ENCODE measurements at places on chromosomes 7 and 10. TPM values are rescaled to one million over a fixed set of nuclear protein-coding genes. Genes with fewer than 3 reads are reported as not detected.

DNA sequence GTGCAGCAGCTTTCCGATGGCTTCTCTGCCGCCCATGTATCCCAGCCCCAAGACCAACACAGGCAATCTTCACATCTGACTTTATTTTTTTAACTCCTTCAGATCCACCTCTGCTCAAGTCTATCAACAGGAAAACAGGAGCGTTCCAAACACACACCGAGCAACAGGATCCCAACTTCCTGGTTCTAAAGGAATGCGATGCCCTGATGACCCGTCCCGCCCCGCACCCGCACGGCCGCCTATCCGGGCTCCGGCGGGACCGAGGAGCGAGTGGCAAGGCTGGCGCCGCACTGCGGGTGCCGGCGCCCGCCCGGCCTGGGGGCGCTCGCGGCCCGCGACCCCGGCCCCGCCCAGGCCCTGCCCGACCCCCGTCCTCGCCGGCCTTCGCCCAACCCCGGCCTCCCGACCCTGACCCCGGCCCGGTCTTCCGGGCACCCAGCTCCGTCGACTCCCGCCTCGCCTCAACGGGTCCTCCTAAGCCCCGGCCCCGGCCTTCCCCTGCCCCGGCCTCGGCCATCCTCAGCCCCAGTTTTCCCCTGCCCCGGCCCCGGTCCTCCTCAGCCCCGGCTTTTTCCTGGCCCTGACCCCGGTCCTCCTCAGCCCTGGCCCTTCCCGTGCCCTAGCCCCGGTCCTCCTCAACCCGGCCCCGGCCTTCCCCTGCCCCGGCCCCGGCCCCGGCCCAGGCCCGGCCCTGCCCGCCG, 730 bp downstream of the LARP4B start:
- peak; percentile 67 for DNase-seq

ITPRID1 gene
- not detected for total RNA-seq

ABCB1 gene
- total RNA-seq = 2.4 TPM

DNA sequence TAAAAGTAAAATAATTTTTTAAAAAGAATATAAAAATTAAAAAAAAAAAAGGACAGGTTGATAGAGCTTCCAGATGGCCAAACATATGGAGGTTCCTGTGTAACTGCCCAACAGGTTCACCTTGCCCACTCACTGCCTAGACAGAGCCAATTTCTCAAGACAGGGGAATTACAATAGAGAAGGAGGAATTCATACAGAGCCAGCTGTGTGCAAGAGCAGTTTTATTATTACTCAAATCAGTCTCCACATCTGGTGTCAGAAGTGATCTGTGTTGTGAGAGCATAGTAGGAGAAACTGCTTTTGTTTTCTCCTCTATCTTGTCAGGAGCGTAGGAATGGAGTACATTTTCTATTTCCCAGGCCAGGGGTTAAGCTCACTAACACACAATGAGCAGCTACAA, 31.0 kb downstream of the C7orf33 start:
- no peak for DNase-seq

- DNase-seq = no peak
Measured at GRCh38 chr10:18500576-18500975, 150.8 kb downstream of the NSUN6 start.

OGDHL gene
- not detected for total RNA-seq

DNA sequence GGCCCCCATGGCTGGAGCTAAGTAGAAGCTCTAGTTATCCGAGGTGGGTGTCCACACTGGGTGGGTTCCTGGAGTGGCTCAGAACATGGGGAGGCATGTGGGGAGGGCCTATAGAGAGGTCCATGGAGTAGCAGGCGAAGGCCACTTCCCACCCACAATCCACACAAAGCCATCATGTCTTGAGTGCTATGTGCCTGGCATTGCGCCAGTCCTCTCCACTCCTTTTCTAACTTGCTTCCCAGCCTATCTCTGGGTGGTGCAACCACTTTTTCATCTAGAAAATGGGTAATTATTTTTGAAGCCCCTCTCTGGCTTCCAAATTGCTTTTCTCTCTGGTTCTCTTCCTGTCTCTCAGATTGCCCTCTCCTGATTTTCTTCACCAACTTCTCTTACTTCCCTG, 263.6 kb downstream of the PHTF2 start:
- no peak for DNase-seq

GRCh38 chr10:127576051-127576450, 26.9 kb downstream of the NPS start:
- no peak for DNase-seq

DNA sequence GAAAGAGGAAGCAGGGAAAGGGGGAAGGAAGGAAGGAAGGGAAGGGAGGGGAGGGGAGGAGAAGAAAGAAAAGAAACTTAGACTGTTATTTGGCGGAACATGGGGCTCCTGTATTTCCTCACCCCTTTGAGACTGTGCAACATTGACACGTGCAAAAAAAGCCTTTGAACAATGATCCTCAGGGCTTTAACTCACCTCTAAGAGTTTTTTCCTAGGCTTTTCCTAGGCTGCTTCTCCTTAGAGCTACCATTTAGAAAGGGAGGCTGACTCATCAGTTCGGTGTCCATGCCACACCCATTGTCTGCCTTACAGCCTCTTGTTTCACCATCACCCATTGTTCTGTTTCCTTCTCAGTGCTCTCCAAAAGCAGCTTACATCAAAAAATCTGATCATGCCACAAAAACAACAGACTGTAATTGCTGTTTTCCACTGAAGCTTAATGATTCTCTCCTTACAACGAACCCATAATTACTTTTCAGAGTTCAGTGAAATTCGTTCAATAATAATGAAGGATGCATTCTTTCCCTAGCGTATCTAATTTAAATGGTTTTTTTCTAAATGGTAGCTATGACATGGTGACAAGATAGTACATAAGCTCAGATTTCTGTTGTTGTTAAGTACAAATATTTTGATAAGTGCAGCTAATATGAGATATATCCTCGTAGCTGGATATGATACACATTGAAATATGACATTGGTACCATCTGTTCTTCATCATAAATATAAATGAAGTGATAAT, 90.8 kb downstream of the PRLHR start:
- DNase-seq = no peak

GRCh38 chr7:815284-816216, 16.7 kb upstream of the SUN1 start:
- no peak for DNase-seq

MACC1 gene
- total RNA-seq = 0.04 TPM

All from psoas muscle (tissue), 8 donors.